ENCODE measurements at places on chromosomes 1 and 21.

GRCh38 chr1:177732178-177732577 lies 237.7 kb downstream of the SEC16B start:
- DNase-seq, result no peak

DNA sequence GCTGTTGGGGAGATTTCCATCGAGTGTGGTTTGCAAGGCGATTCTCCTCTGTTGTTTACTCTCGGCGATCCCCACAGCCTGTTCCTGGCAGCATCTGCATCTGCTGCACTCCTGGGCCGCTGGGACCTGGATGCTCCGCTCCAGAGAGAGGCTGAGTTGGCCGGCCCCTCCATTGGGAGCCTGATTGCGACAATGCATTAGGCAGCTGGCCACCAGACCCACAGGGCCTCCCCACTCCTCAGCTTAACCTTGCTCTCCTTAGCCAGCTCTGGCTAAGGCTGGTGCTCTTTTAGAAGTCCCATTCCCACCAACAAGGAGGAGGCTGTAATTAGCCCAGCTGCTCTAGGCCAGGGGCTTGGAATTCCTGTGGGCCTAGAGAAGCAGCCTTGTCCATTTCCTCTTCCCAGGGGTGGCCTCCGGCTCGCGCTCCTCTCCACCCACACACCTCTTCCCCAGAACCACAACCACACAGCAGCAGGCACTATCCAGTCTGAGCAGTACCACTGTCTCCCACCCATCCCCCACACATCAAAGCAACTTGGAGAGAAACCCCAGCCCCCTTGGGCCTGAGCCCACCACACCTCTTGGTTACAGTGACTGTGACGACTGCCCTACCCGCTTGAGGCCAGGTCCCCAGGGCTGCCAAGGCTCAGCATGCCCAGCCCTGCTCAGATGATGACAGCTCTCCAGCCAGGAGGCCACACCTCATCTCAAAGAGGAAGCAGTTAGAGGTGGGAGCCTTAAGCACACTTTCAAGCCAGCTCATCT lies 193.8 kb upstream of the EDN2 start:
- no peak for DNase-seq

GRCh38 chr1:151314137-151314875 lies 12.9 kb downstream of the PI4KB start:
- DNase-seq, result no peak

DNA sequence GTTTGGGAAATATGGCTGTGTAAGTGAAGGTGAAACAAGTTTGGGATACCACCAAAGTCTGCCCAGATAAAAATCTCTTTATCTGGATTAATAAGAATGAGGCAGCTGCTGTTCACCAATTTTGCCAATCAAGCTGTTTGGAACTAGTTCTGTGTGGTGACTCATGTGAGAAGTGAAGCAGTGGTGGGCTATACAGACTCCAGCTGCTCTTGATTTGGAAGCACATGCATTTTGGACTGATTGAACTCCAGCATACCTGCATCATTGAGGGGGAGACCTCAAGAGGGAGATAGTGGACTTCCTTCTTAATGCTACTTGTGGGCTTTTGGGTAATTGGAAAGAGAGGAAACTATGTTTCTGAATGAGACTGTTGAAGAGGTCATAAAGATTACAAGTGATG lies 99.2 kb upstream of the B3GALT2 start:
- DNase-seq, result no peak

- no peak for DNase-seq
These were observed 60.3 kb downstream of the SLC45A1 start for GRCh38 chr1:8378178-8378577.

GRCh38 chr1:26038904-26039303 lies 7.0 kb downstream of the SLC30A2 start:
- no peak for DNase-seq

GRCh38 chr1:9758559-9759121 lies 65.1 kb downstream of the CLSTN1 start:
- DNase-seq, result no peak

- no peak for DNase-seq
These were observed 3.1 kb downstream of the COQ8A start for GRCh38 chr1:226943156-226943555.

GRCh38 chr1:202649553-202650392 lies 60.5 kb downstream of the SYT2 start:
- DNase-seq, result no peak

DNA sequence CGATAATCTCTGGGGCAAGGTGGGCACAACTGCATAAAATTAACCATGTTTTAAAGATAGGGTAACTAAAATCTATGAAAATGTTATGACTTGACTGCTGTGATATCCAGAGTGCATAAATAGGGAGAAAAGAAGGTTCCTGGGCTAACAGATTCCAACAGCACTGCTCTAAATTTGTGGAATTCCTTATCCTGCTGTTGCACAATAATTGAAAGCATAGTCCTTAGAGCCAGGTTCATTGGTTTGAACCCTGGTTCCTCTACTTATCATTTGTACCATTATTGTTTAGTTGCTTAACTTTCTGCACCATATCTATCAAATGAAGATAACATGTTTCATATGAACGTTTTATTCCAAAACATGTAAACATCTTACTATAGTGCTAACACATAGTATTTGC lies 219.0 kb downstream of the NUF2 start:
- no peak for DNase-seq

GRCh38 chr1:8567146-8567545 lies 249.2 kb downstream of the SLC45A1 start:
- no peak for DNase-seq

- DNase-seq, result no peak
These were observed 53.6 kb upstream of the ASB17 start for GRCh38 chr1:75985827-75986226.

DNA sequence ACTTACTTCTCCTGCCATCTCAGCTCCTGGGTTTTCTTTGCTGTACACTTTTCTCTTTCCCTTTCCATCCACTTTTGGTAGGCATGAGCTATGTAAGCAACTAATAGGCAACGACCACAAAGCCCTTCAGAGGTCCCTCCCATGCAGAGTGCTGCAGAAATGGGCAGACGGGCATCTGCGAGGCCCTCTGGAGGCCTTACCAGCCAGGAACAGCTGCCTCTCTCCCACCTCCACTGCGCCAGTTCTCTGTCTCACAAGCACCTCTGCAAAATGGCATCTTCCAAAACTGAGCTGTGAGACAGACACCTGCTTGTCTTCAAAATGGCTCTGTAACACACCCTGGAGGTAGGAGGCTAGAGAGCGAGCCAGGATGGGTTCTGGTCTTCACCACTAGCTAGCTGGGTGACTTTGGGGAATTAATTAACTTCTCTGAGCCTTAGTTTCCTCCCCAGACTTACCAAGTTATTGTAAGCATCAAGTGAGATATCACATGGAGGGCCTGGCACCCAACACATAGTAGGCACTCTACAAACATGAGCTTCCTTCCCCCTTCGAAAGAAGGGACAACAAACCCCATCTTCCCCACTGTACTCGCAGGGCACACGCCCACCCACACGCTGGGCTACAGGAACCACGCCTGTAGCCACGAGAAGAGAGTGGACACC lies 62.0 kb downstream of the BCAR3 start:
- DNase-seq, result no peak

- no peak for DNase-seq
These were observed 6.1 kb upstream of the SYTL1 start for GRCh38 chr1:27335506-27336422.

Measured in effector memory CD4-positive, alpha-beta T cell (primary cell).